Right lung (tissue), 10 donors: ENCODE measurements at places on chromosomes 3 and 15.

DNA sequence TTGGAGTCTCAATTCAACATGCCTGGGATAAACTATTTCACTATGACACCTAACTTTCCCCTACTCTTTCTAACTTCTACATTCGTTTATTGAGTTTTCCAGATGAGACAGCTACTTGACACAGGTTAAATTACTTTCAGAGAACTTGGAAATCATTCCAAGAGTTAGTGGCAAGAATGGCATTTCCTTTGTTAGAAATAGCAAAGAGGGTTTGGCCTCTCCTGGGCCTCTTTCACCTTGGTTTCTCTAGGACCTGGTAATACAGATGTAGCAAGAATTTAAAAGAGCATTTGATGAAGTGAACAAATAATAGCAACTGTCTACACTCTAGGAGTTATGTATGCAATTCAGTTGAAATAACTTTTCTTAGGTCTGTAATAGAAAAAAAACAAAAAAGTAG, 748.9 kb downstream of the MECOM start:
- no peak for DNase-seq

- peak; percentile 41 for DNase-seq
Measured at GRCh38 chr15:73265536-73266153, 103.1 kb downstream of the HCN4 start.

GRCh38 chr3:68088216-68088615, 433.8 kb upstream of the SUCLG2 start:
- no peak for DNase-seq

DNA sequence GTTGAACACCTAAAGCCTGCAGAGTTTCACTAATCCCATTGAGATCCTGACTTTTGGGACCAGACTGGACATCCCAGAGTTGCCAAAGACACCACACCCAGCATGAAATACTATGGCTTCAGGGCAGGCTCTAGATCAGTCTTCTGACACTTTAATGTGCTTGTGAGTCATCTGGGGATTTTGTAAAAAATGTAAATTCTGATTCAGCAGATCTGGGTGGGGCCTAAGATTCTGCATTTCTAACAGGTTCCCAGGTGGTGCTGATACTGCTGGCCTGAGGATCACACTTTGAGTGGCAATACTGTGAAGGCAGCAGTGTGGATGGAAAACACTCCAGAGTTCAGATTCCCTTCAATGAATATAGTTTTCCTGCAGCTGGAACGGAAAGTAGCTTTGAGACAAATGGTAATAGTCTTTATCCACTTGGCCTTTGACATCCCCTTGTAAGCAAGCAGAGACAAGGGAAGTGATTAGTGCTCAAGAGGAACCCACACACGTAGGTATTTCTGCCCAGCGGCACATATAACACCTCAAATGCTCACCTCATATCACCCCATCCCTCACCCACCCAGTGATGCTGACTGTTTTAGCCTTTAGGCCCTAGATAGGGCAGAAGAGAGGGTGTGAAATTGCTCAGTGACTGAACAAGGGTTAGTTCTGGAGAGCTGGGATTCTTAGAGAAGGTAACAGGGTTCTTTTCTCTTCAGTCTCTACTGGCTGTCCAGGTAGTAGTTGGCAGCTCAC, 51.5 kb upstream of the GSK3B start:
- DNase-seq, result no peak

- peak; percentile 70 for DNase-seq
Measured at GRCh38 chr15:23647421-23648370, at the start of gene MAGEL2. MAGEL2 (minus strand) TSS chr15:23647867; CDS start chr15:23647742, 125 bp downstream.

- no peak for DNase-seq
Measured at GRCh38 chr15:67120009-67120838, 54.8 kb downstream of the SMAD3 start.

- DNase-seq, result no peak
Measured at GRCh38 chr3:37995652-37996641, 5.4 kb downstream of the VILL start.

- DNase-seq, result no peak
Measured at GRCh38 chr3:2156244-2156847, 57.7 kb downstream of the CNTN4 start.

DNA sequence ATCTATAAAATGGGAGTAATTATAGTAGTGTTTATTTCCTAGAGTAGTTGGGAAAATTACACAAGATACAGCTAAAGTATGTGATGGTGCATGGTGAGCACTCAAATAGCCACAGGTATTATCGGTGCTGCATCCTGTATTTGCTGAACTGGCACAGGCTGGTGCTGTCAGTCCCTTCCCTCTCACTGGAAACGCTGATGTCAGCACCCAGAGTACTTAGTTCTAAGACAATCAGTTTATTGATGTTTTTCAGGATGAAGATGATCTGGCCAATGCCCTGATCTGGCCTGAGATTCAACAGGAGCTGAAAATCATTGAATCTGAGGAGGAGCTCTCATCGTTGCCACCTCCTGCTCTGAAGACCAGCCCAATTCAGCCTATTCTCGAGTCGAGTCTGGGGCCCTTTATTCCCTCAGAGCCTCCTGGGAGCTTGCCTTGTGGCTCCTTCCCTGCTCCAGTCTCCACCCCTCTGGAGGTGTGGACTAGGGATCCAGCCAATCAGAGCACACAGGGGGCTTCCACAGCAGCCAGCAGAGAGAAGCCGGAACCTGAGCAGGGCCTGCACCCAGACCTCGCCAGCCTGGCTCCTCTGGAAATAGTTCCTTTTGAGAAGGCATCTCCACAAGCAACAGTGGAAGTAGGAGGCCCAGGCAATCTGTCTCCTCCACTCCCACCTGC, 49.7 kb downstream of the TMEM39A start:
- no peak for DNase-seq

DNA sequence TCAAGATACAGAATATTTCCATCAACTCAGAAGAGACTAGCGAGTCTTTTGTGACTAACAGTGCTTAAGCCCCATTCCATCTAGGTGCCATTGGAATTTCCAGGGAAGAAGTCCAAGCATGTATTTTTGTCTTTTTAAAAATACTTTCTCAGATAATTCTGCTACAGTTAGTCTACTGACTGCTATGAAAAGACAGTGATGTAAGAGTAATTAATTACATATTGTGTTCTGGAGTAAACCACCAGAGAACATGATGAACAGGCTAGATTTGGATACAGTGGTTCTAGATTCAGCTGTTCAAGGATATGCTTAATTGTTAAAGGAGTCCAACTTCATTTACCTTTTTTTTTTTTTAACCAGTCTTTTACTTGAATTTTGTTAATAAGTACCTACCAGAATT, 34.8 kb upstream of the PAK6 start:
- DNase-seq, result no peak

- DNase-seq, result no peak
Measured at GRCh38 chr3:192244591-192244990, 482.8 kb downstream of the FGF12 start.

GRCh38 chr15:80788536-80788935, 9.4 kb downstream of the CEMIP start:
- no peak for DNase-seq

DNA sequence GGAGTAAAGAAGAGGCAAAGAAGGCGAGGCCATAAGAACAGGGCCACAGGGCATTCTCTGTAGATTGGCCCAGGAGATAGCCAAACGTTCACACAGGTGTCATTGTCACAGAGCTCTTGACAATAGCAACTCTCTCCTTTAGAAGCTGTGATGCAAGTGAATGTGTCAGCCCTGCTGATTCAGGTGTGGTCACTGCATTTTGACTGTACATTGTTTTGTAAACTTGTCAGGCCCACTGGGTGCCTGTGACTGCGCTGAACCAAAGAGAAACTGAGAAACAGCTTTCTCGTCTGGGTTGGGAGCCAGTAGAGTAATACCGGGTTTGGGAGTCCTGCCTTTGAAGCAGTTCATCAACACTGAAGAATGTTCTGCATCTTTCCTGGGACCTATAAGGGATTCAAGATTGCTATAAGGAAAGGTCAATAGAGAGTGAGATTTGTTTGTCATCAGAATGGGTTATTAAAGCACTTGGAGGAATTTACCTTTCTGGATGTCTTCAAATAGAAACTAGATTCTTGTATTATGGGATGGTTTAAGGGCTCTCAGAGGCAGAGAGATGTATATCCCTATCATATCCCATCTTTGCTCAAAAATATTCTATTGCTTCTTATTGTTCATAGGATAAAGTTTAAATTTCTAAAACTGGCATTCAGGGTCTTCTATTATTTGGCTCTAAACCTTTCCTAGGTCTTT, 45.4 kb downstream of the TMEM45A start:
- DNase-seq, result no peak

- DNase-seq, result no peak
Measured at GRCh38 chr3:172040981-172041963, 1.9 kb downstream of the FNDC3B start.

DNA sequence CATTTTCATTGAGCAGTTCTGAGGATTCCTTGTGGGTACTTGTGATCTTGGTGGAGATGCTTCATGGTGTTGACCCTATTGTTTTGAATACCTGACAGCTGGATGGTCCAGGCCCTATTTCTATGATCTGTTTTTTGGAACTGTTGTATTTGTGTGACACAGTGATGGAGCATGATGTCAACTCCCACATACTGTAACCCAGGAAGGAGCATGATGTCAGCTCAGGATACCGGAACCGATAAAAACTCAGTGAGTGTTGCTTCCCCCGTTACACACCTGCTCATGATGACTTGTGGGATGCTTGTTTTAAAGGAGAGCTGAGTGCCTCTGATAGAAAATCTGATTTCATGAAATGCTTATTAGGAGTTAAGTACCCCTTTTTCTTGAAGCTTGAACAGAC, 45.1 kb downstream of the ZBTB38 start:
- no peak for DNase-seq

- DNase-seq, result no peak
Measured at GRCh38 chr15:92092289-92093105, 239.0 kb downstream of the SLCO3A1 start.

GRCh38 chr3:29515451-29515850, 234.6 kb downstream of the RBMS3 start:
- no peak for DNase-seq

- no peak for DNase-seq
Measured at GRCh38 chr3:67458896-67459530, 195.4 kb downstream of the SUCLG2 start.

- DNase-seq, result no peak
Measured at GRCh38 chr15:36432161-36432560, 147.3 kb upstream of the CDIN1 start.

DNA sequence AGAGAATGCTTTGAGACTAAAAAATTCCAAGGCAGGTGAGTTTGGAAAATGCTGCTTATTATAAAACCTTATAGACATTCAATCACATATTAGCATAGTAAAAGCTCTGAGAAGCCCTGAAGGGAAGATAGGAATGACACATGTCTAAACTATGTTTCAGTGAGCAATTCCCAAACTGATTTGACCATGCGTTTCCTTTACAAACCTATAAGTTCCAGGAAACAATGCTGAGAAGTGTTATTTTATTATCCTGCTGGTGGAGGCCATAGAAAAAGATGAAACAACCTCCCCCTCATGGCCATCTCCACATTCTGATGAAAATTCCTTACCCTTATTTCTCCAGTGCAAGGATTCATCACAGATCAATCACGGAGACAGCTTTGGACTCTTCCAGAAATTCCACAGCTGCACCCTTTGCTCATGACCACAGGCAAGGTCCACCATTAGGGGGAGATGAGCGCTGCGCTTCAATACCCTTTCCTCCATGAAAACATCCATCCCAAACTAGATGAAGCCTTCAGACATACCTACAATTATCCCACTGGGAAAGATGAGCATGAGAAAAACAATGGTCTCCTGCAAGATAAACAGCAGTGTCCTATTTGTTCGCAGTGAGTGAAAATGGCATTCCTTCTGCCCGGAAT, 372.1 kb downstream of the MAGI1 start:
- DNase-seq, result no peak

DNA sequence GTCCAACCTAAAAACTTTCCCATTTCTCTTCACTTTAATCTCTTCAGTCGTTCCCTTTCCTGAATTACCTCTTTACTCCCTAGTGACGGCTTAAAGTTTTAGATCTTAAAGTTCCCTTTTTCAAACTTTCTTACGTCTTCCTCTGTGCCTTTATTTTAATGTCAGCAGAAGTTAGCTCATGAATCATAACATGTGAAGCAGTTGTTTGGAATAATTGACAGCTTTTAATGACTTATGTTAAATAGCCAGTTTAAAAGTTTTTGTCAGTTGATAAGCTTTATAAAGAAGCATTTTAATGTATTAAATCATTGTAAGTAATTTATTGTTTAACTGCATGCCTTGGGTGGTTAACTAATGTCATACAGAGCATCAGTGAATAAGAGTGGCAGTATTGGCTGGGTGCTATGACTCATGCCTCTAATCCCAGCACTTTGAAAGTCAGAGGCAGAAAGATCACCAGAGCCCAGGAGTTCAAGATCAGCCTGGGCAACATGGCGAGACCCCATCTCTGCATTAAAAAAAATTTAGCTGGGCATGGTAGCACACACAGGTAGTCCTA, 33.9 kb downstream of the PIK3CA start:
- DNase-seq, result no peak

GRCh38 chr3:169764312-169764881, 463 bp downstream of the TERC start:
- peak; percentile 72 for DNase-seq

DNA sequence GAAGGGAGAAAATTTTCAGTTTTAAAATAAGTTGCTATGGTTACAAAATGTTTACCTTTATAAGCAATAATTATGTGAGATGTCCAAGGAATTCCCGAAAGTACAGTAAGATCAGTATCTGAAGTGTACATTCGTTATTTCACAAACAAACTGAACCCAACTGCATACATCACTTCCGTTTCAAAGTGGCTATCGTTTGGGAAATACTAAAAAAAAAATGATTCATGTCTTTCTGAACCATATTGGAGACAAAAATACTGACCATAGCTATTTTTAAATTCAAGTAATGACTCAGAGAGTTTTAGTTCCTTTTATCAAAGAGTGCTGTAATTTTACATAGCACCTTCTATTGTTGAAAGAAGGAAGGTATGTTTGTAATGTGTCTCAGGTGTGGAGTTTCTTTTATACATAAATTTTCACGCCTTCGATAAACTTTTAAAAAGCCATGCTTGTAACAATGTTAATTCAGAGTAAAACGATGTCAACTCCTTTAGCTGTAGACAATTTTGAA, 8.0 kb upstream of the ANKRD28 start:
- DNase-seq, result no peak

DNA sequence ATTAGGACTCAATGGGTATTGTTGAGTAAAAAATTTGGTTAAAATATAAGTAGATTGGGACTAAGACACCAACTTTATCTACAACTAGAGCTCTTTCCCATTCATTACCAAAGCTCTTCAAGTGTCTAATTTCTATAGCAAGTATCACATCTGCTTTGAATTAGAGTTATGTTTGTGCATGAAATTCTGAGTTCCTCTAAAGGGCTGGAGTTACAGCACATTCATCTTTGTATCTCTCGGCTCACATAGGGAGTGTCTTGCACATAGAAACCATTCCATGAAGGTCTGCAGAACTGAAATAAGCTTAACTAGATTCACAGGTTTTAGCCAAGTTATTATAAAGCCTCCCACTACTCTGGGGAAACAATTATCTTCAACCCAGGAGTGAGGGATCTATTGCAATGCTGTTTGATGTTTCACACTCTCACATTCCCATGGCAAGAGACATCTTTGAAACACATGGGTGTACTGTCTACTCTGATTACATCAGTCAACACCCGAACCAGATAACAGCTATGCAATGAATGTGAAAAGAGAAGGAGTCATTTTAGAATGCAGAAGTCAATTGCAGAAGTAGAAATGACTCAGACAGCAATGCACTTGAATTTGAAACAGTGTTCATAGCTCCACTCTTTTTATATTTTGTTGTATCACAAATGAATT, 93.1 kb upstream of the KBTBD8 start:
- no peak for DNase-seq

- no peak for DNase-seq
Measured at GRCh38 chr3:180414157-180414556, 187.8 kb upstream of the TTC14 start.

GRCh38 chr15:37516621-37517020, 416.3 kb upstream of the MEIS2 start:
- no peak for DNase-seq
